ENCODE measurements at places on chromosomes 3 and 15.

- DNase-seq: no peak
- no peaks in the 10 kb centered on the region for H3K4me1 ChIP-seq
- no peak overlapping the region for H3K4me3 ChIP-seq
- no peaks in the 10 kb centered on the region for H3K36me3 ChIP-seq
Observed at GRCh38 chr3:94887065-94887464, 824.2 kb downstream of the NSUN3 start.

DNA sequence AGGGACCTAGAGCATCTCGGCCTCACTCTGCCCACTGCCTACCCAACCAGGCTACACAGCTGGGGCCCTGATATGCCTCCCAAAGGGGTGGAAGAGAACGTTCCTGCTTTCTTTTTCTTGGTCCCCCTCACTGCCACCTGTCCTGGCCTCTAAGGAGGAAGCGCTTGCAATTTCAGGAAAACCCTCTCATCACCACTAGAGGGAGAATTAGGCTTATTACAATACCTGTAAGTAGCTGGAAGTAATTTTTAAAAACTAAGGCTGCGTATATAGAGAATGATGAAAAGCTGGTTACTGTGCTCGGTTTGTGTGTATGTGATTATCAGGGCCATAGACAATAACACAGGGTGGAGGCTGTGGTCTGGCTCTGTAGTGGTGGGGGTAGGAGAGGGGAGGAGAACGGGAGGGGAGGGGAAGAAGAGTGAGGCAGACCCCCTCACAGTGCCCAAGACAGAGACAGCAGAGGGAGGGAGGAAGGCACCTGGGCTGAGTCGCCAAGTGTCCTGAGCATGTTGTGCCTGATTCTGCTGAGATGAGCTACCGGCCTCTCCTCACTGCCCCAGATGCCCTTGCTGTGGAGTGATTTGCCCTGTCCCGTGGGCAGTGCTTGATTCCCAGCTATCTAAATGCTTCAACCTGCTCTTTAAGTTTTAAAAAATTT, 3.3 kb downstream of the GABRG3 start:
- no peaks in the 10 kb centered on the region for H3K27me3 ChIP-seq
- H3K36me3 ChIP-seq: no peaks in the 10 kb centered on the region
- H3K27ac ChIP-seq: no peak overlapping the region
- no peak for DNase-seq
- H3K4me1 ChIP-seq: no peaks in the 10 kb centered on the region

DNA sequence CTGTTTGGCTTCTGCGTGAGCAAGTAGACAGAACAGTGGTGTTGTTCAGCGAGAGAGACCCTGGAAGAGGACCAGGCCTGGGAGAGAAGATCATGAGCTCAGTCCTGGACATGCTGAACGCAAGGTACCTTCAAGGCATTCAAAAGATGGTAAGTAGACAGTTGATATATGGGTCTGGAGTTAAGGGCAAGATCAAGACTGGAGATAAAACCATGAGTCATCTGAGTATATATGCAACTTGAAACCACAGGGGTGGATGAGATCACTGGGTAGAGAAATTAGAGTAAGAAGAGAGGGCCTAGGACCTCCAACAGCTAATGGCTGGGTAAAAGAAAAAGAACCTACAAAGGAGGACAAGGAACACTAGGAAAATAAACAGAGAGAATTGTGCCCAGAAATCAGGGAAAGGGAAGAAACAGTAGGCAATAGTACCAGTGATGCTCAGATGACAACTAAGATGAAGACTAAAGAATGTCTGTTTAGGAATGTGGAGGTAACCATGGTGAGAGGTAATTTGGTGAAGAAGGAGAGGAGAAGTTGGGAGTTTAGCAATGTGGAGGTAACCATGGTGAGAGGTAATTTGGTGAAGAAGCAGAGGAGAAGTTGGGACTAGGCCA, 343.2 kb upstream of the ADAMTS9 start:
- no peaks in the 10 kb centered on the region for H3K4me1 ChIP-seq
- DNase-seq: no peak
- H3K27ac ChIP-seq: no peak overlapping the region
- H3K4me3 ChIP-seq: no peak overlapping the region
- no peaks in the 10 kb centered on the region for H3K27me3 ChIP-seq

GRCh38 chr3:43175541-43175940, 69.7 kb upstream of the POMGNT2 start:
- no peaks in the 10 kb centered on the region for H3K27me3 ChIP-seq
- no peaks in the 10 kb centered on the region for H3K4me1 ChIP-seq
- H3K36me3 ChIP-seq: no peaks in the 10 kb centered on the region
- H3K27ac ChIP-seq: no peak overlapping the region
- no peak for DNase-seq

- H3K27ac ChIP-seq: no peak overlapping the region
- H3K4me3 ChIP-seq: no peak overlapping the region
- H3K4me1 ChIP-seq: no peaks in the 10 kb centered on the region
- DNase-seq: no peak
- H3K36me3 ChIP-seq: no peaks in the 10 kb centered on the region
Observed at GRCh38 chr3:184460276-184460675, 80.4 kb downstream of the CHRD start.

GRCh38 chr15:100714749-100715342, 112.5 kb downstream of the ASB7 start:
- H3K27me3 ChIP-seq: no peaks in the 10 kb centered on the region
- no peak overlapping the region for H3K27ac ChIP-seq
- no peak for DNase-seq
- no peaks in the 10 kb centered on the region for H3K4me1 ChIP-seq
- no peaks in the 10 kb centered on the region for H3K36me3 ChIP-seq

DNA sequence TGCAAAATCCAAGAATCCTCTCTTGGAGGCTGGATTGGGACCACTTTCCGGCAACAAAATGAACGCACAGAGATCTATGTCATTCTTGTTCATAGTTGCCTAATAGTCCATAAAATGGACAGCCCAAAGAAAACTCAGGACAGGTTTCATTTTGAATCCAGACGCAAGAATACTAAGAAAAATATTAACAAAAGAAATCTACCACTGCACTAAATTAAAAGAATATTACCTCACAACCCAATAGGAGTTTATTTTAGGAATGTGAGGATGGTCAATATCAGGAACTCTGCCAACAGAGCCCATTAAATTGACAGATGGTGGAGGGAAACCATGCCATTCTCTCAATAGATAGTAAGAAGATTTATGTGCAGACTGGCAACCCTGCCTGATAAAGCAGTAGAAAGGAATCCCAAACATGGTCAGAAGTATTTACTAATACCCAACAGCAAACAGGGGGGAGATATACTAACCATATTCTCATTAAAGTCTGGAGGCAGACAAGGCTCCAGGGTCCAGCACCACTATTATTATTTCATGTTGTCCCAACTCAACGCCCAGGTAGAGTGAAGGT, 127.6 kb downstream of the SMAD6 start:
- no peaks in the 10 kb centered on the region for H3K4me1 ChIP-seq
- no peak for DNase-seq
- H3K36me3 ChIP-seq: no peaks in the 10 kb centered on the region
- no peak overlapping the region for H3K4me3 ChIP-seq

- no peak for DNase-seq
- no peak overlapping the region for H3K27ac ChIP-seq
- H3K36me3 ChIP-seq: no peaks in the 10 kb centered on the region
Observed at GRCh38 chr3:154389861-154390260, 40.1 kb downstream of the GPR149 start.

GRCh38 chr3:56005196-56005805, 463.0 kb downstream of the ERC2 start:
- H3K4me3 ChIP-seq: no peak overlapping the region
- H3K27ac ChIP-seq: no peak overlapping the region
- no peaks in the 10 kb centered on the region for H3K36me3 ChIP-seq
- no peak for DNase-seq
- H3K4me1 ChIP-seq: no peaks in the 10 kb centered on the region

DNA sequence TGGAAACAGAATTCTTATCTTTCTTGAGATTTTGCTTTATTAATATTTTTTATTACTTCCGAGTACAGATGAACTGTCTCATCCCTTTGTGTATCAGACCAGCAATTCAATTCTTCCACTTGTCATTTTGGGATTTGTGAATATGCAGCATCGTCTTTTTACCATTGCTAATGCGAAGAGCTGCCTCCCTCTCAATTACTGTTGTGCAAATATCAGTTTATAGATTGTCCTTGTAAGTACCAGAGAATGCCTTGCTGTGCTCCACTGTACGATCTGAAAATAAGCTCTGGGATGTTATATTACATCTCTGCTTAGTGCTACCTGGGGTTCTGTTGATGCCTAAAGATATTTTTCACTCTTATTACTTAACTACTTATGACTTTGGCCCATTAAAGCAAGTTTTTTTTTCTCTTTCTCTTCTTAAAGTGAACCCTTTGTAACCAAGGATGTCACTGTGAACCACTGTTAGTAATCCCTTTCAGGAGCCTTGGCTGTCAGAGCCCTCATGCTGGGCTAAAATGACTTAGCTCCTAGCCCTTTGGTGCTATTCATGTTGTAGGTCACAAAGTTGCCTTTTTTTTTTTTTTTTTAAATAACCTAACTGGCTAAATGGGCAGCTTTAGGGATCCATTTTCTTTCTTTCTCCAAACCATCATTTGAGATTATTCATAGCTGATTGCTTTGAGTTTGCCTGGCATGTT, 382.9 kb downstream of the FEZF2 start:
- peaks cover 11% of the 10 kb centered on the region for H3K36me3 ChIP-seq
- H3K27me3 ChIP-seq: no peaks in the 10 kb centered on the region
- no peak overlapping the region for H3K27ac ChIP-seq

DNA sequence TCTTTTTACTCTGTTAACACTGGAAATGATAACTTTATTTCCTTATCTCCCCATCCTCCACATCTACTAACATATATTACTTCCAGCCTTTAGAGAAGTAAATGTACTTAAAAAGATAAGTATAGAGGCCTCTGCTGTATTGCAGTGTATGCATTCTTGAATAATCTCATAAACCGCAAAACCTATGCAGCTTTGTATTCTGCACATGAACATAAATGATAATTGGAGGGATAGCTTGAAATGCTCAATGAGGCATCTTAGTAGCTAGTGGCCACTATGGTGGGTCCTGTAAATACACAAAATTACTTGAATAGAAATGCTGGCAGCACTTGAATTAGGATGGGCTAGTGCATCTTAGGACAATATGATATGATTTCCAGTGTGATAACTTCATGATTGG, 77.0 kb downstream of the LYSMD4 start:
- no peaks in the 10 kb centered on the region for H3K27me3 ChIP-seq
- no peak overlapping the region for H3K27ac ChIP-seq
- DNase-seq: no peak
- H3K4me3 ChIP-seq: no peak overlapping the region

DNA sequence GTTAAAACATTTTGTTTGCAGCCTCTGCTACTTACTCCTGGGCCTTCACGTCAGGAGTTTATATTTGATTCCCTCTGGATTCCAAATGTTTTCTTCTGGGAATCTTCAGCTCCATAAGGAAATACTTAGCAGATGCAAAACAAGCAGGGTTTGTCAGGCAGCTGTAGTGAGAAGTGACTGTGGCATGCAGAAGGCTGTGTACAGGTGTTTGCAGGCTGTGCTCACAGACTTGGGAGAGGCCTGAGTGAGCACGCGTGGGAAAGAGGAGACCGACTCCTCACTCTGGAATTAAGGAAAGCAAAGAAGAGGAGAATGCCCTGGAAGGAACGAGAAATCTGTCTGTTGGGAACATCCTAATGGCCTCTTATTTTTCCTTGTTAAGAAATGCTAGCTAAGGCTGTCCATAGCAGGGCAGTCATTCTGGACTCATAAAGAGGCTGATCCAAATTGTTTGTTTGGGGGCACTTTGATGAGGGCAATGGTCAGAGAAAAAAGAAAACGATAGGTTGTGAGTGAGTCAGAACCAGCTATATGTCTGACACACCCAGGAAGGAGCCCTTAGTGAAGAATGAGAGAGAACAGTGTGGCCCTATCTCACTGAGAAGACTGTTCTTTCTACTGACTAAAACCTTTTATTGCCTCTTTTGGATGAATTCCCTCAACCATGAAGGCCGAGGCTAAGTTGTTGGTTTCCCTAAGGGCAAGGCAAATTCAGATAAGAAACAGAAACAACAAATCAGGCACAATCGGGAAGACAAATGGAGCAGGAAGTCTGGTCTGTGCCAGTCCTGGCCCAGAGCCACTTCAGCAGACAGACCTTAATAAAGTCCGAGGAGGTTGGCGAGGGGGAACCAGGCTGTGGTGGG, 82.6 kb downstream of the TGFBR2 start:
- no peak for DNase-seq
- H3K27ac ChIP-seq: peak overlapping the region; percentile 73
- H3K4me1 ChIP-seq: peaks cover 15% of the 10 kb centered on the region
- H3K27me3 ChIP-seq: no peaks in the 10 kb centered on the region
- peaks cover 57% of the 10 kb centered on the region for H3K36me3 ChIP-seq
- no peak overlapping the region for H3K4me3 ChIP-seq

- no peaks in the 10 kb centered on the region for H3K36me3 ChIP-seq
- no peak for DNase-seq
- H3K4me3 ChIP-seq: no peak overlapping the region
- H3K27ac ChIP-seq: no peak overlapping the region
Observed at GRCh38 chr15:92430069-92430440, 36.4 kb downstream of the ST8SIA2 start.

DNA sequence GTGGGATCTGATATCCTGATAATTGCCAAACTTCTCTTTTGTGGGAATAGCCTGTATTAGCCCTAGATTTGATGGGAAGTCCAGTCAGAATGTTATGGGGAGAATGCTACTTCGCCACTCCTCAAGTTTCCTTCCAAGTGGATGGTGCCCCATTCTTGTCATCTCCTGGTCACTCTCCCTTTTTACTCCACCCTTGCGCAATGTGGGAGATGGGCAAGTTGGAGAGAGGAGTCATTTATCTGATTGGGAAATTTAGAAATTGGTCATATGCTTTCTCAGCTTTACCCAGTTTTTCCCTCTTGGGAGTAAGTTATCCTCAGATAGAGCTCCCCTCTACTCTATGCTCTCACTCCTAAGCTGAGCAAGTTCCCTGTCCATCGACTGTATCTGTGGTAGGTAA, 14.4 kb downstream of the FANCD2OS start:
- H3K36me3 ChIP-seq: no peaks in the 10 kb centered on the region
- no peak overlapping the region for H3K4me3 ChIP-seq
- H3K27ac ChIP-seq: no peak overlapping the region
- no peak for DNase-seq
- no peaks in the 10 kb centered on the region for H3K4me1 ChIP-seq

- H3K4me3 ChIP-seq: no peak overlapping the region
- no peaks in the 10 kb centered on the region for H3K36me3 ChIP-seq
- H3K27ac ChIP-seq: no peak overlapping the region
- DNase-seq: no peak
Observed at GRCh38 chr3:169607949-169608348, 55.6 kb downstream of the MECOM start.

Measured in ascending aorta (tissue), 2 donors.